ENCODE measurements at places on chromosomes 3 and 15.

DNA sequence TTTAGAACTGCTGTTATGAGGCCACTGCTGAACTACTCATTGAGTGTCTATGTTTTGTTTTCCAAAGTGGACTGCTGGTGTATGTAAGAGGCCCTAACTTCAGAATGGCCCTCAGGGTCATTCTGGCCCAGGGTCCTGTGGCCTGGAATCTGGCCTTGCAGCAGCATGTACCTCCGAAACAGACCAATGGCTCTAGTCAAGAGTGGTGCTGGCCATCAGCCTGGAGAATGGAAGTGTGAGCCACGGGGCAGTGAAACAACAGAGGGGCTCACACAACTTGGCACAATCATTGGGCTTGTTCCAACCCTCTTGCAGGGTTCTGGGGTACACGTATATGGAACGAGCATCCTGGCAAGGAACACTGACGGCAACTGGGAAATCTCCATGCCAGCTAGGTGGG lies 40.5 kb downstream of the SCN5A start:
- no peak for DNase-seq

DNA sequence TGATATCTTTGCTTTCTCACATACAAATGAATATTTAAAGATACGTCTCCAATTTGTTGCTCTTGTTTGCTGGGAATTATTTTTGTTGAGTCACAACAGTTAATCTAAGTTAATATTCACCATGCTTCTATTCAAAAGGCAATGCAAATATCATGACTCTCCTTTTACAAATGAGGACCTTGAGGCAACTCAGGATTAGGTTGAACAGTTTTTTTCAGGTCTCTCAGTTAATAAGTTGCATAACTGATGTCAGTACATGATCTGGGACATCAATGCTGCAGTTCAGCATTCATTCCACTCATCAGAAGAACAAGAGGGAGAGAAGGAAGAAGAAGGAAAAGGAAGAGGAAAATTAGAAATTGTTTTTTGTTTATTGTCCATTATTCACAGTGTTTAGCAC lies 781 bp upstream of the NAALADL2 start:
- no peak for DNase-seq

- DNase-seq, result peak; percentile 56
Observed at GRCh38 chr3:150293401-150294001, 114.6 kb upstream of the TSC22D2 start.

DNA sequence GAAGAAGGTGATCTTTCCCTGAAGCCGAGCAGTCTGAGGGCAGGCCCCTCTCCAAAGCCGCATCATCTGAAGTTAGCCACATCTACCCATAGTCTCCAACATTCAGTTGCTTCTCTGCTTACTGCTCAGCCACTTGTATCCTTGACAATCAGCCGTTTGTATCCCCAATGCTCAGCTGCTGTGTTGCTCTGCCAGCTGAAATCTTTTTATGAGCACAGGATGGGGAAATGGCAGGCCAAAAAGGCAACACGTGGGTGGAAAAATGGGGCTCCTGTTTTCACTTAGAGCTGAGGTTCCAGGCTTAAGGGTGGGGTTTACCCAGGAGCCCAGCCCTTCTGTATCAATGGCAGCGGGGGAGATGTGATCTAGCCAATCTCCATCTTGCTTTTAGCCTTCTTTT lies 36.3 kb downstream of the METTL6 start:
- no peak for DNase-seq

DNA sequence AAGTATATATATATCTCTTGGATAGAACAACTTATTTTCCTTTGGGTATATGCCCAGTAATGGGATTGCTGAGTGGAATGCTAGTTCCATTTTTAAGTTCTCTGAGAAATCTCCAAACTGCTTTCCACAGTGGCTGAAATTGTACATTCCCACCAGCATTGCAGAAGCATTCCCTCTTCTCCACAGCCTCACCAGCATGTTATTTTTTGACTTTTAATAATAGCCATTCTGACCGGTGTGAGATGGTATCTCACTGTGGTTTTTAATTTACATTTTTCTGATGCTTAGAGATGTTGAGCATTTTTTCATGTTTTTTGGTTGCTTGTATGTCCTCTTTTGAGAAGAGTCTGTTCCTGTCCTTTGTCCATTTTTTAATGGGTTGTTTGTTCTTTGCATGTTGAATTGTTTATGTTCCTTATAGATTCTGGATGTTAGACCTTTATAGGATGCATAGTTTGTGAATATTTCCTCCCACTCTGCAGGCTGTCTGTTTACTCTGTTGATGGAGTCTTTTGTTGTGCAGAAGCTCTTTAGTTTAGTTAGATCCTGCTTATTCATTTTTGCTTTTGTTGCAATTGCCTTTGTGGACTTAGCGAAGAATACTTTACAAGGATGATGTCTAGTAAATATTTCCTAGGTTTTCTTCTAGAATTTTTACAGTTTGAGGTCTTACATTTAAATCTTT lies 82.7 kb upstream of the NR2F2 start:
- DNase-seq, result no peak

- DNase-seq, result no peak
Observed at GRCh38 chr15:82536409-82537350, 3.6 kb downstream of the RPS17 start.

- DNase-seq, result no peak
Observed at GRCh38 chr3:106341586-106342162, 472.9 kb upstream of the CBLB start.

GRCh38 chr3:105960381-105960780 lies 91.6 kb upstream of the CBLB start:
- no peak for DNase-seq

DNA sequence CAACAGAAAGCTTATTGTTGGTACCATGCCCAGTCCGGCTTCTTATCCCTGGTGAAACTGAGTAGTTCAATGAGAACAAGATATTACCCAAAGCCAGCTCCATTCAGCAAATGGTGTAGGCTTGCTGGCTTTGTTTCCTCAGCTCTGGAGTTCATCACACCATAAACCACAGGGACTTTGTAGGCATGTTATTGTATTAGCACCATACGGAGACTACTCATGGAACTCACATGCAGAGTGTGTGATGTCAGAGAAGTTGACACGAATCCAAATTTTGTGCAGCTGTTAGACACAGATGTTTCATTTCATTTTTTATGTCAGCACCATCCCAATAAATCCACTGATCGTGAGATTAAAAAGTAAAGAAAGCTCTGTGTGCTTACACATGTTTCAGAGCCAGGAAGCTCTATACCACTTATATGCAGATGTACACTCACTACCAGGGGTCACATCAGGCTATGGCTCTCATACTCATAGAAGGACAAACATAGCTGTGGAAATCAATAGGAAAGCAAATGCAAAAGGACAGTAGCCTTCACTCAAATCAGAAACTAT lies 63.4 kb upstream of the LEKR1 start:
- DNase-seq, result peak; percentile 70

DNA sequence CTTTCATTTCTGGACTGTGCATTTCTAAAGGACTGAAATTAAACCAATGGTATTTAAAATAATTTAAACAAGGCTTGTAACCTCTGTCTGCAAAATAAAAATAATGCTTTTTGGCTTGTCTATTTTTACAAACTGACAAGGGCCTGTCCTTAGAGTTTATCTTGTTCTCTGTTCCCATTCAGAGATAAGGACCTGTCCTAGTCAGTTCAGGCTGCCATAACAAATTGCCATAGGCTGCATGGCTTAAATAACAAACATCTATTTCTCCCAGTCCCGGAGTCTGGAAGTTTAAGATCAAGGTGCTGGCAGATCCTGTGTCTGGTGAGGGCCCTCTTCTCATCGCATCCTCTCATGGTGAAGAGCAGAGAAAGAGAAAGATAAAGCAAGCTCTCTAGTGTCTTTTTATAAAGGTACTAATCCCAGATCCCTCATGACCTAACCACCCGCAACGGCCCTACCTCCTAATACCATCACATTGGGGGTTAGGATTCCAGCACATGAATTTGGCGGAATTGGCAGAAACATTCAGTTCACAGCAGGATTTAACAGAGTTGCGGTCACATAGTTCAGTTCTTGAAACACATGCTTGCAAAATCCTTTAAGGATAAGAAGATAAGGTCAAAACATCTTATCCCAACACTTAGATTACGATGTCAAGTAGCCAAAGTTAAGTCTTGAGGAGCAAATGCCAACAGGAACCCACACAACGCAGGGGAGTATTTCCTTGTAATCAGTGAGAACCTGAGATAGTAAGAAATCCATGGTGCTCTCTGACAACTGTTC lies 17.8 kb downstream of the KBTBD8 start:
- DNase-seq, result no peak

Measured in mesenchymal stem cell (in vitro differentiated cells and primary cell).